ENCODE measurements at places on chromosomes 5 and 9.

GRCh38 chr5:95861864-95862561 lies 39.5 kb upstream of the GLRX start:
- no peak for DNase-seq

DNA sequence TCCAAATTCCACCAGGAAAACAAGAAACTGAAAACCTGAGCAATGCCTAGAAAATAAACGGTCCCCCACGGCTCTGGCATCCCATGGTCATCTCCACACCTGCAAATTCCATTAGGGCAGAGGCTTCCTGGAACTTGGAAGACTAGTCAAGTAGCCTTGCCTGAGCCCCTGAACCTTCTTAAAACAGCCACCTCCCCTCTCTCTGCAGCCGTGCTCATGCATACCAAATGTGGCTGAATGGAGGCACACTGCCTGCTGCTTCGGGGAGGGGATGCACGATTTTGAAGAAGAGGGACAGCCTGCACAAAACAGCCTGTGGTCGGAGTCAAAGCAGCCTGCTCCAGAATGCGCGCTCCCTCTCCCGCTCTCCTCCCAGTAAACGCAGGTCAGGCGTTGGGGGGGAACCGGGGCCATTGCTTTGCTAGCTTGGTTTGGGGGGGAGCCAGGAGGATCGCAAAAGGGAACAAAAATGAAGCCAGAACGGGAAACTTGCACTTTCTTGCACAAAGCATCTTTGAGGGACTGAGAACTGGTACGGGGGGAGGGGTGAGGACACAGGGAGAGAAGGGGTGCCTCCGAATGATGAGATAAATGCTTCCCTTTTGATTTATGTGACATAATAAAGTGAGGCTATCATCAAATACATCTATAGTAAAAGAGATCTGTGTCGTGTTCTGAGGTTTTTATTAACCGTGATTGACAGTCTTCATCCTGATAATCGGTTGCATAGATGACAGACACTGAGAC lies at the start of gene TRPM3:
Gene TRPM3, minus strand, starts transcription at position 347 of the 747 bp plus-strand sequence. Its CDS starts 267 bp downstream, at position 80.
- no peak for DNase-seq

DNA sequence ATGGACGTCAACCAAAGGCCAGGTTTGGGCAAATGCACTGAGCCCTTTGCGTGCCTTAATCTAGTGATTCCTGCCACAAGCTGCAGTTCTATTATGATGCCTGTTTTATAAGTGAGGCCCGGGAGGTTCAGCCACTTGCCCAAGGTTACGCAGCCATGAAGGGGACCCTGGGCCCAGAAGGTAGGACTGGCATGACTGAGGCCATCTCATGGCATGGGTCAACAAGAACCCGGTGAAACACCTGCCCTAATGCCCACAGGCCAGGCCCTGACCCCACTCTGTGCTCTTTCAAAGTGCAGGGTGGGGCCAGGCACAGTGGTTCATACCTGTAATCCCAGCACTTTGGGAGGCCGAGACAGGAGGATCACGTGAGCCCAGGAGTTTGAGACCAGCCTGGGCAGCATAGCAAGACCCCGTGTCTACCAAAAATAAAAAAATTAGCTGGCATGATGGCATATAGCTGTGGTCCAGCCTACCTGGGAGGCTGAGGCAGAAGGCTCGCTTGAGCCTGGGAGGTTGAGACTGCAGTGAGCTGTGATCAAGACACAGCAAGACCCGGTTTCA lies 8.6 kb downstream of the NINJ1 start:
- no peak for DNase-seq

- no peak for DNase-seq
Observed at GRCh38 chr5:57055731-57056130, 103.8 kb upstream of the MIER3 start.

- no peak for DNase-seq
Observed at GRCh38 chr5:158198636-158199035, 339.7 kb upstream of the CLINT1 start.

GRCh38 chr5:144315994-144316634 lies 145.4 kb downstream of the KCTD16 start:
- no peak for DNase-seq

DNA sequence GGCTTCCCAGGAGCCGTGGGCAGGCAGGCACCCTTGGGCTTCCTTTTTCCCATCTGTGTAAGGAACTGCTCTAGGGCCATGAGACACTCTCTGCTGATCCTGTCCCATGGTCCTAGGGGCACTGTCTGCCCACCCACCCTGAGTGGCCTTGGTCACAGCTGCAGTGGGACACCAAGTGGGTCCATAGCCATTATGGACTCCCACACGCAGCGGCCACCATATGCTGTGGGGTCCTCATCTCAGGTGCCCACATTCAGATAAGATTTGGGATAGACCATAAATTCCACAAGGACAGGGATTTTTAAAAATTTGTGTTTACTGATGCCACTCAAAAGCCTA lies 180.8 kb downstream of the AUH start:
- DNase-seq, result no peak

DNA sequence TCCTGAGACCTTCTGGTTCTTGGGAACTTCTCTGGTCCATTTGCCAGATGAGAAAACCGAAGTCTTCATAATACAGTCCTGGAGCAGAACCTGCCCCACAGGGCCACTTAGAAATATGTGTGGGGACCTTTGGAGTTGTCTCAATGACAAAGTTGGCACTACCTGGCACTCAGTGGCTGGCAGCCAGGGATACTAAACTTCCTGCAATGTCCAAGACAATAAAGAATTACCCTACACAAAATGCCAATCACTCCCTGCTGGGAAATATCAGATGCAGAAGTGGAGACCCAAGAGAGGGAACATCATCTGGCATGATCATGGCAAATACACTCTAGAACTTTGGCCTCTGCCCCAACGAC lies 29.6 kb downstream of the ADRB2 start:
- no peak for DNase-seq

- no peak for DNase-seq
Observed at GRCh38 chr9:80946496-80947170, 742.7 kb downstream of the TLE1 start.

GRCh38 chr5:154309805-154310204 lies 119.3 kb downstream of the GALNT10 start:
- DNase-seq, result no peak

GRCh38 chr5:37815913-37816312 lies 23.9 kb downstream of the GDNF start:
- no peak for DNase-seq

- DNase-seq, result no peak
Observed at GRCh38 chr5:168736281-168736831, 157.2 kb upstream of the PANK3 start.

DNA sequence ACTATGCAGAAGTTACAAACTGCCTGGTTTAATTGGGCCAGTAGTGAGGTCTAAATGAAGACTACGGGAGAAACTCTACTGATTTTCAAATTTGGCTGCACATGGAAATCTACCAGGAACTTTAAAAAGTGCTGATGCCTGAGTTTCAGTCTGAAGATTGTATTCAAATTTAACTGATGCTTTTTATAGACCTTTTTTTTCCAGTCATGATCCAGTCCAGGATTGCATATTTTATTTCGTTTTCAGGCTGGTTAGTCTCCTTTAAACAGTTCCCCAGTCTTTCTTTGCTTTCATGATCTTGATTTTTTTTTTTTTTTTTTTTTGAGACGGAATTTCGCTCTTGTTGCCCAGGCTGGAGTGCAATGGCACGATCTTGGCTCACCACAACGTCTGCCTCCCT lies 23.7 kb upstream of the SPZ1 start:
- DNase-seq, result no peak

GRCh38 chr5:20833081-20833627 lies 845.2 kb upstream of the CDH18 start:
- no peak for DNase-seq

DNA sequence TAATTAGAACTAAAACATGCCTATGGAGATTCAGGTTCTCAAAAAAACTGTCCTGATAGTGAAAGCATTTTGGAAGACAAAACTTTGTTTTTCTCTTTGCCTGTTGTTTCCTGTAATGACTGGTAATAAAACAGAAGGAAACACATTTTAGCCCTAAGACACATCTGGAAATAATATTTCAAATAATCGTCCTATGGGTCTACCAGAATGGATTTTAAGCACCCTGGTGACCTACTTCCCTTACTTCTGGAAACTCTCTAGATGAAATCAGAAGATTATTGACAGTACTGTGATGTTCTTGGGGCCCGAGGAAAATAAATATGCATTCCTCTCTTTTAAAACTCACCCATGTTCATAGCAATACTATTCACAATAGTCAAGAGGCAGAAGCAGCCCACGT lies 110.1 kb upstream of the TLE4 start:
- no peak for DNase-seq

DNA sequence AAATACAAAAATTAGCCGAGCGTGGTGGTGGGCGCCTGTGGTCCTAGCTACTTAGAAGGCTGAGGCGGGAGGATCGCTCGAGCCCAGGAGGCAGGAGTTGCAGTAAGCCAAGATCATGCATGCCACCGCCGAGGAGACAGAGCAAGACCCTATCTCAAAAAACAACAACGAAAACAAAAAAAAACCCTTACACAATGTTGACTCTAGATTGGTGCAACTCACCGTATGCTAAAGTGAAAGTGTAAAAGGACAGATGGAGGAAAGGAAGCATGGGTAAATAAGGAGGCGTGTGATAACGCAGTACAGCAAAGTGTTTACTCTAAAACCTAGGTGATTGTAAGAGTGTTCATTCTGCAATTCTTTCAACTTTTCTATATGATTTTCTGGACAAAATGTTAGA lies 15.9 kb upstream of the RUFY1 start:
- no peak for DNase-seq

DNA sequence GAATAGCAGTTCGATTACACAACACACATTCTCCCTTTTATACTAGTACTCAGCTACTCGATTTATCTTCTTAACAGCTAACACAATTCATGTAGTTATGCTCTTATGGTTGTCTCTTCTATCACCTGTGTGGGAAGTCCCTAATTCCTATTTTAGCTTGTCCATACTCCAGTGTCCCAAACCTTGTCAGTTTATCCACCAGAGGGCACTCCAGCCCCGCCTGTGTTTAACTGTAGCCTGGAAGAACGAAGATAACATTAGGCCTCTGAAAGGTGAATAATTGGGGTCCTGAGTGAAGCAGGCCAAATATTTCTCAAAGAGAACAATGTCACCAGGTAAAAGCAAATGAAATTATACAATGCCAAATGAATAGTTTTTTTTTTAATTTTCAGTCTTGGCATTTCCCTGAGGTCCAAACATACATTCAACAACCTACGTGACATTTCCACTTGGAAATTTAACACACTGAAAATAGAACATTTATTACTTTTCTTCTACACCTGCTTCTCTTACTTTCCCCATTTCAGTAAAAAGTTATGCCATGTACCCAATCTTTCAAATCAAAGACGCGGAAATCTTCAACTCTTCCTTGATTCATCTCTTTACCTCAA lies 560.7 kb downstream of the HTR1A start:
- peak; percentile 20 for DNase-seq

GRCh38 chr9:137439158-137439714 lies 1.9 kb downstream of the ENTPD8 start:
- no peak for DNase-seq

DNA sequence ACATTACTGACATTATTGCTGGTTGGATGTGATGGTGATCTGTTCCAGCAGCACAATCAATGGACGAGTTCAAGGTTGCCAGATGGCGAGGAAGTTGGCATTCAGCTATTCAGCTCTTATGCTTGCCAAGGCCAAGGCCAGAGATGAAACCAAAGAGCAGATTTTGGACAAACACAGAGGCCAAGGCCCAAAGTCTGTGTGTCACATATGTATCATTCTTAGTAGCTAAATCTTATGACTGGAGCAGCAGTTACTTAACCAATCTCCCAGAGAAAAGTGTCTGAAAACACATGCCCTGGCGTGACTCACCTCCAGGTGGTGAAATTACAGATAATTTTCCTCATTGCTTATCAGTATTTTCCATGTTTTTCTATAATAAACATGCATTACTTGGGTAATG lies 189.0 kb upstream of the EGFLAM start:
- no peak for DNase-seq

DNA sequence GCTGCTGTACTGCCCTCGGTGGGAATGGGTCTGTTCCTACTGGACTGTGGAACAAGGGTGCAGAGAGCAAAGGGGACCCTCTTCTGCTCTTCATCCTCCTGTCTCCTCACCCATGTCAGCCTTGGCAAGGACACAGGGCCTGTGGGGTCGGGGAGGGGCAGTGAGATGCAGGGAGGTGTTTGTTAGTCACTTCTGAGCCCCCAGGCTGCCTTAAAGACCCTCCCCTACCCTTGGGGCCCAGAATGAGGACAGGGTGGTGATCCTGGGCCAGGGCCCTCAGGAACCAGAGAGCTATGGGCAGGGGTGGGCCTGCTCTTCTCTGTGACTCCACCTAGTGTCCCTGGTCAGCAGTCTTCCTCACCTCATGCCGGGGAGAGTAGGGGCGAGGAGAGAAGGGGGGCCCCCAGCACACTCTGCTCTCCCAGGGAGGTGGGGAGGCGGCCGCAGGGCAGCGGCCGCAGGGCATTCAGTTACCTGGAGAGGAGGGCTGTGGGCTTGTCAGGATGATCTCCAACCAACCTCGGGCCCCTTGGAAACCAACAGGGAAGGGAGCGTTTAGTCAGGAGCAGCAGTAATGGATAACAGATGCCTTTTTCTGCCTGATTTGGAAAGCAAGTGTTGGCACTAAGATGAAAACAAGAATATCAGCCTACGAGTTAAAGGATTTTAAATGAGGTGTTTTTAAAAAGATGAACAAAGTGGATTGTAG lies 62.0 kb upstream of the GARNL3 start:
- DNase-seq, result no peak
